ENCODE measurements at places on chromosomes 5 and 9.
A peak's percentile ranks its signal among the peaks of the same experiment; 100 is the strongest.

- DNase-seq = peak; percentile 80
Observed at GRCh38 chr9:98897745-98898144, 46.0 kb upstream of the COL15A1 start.

- DNase-seq = no peak
Observed at GRCh38 chr5:40572391-40572790, 107.3 kb upstream of the PTGER4 start.

GRCh38 chr9:97747201-97747965 lies 50.2 kb upstream of the XPA start:
- peak; percentile 91 for DNase-seq

DNA sequence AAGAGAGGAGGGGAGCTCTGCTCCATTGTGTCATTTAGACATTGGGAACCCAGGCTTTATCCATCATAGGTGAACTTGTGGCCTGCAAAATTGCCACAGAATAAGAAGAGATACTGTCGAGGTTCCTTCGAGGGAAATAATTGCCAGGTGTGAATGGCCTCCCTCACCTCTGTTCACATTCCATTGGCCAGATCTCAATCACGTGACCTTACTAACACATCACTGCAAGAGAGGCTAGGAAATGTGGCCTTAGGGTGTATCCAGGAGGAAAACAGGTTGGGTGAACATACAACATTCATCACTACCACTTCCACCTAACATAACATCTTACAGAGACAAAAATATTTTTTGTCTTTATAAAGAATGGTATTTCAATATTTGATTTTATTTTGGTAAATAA lies 182.1 kb downstream of the FBXL7 start:
- DNase-seq = no peak

DNA sequence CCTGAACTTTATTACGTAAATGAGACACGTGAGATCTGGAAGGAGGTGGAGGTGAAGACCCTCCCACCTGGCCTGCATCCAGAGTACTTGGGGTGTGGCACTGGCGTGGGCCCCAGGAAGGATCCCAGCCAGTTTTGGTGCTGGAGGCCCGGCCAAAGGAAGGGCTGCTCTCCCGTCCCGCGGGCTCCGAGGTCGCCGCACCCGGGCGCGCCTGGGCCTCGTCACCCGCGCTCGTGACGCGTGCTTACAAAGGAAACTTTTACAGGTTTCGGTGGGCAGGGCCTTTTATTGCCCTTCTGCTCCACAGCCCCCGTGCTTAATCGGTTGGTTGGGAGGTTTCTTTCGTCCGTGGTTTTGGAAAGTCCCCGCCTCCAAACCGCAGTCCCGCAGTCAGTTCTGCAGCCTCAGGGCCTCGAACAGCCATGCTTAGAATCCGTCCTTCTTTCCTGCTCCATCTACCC lies 29.2 kb downstream of the CDKN2A start:
- DNase-seq = peak; percentile 56

- DNase-seq = no peak
Observed at GRCh38 chr5:54109626-54110330, 200.6 kb downstream of the ARL15 start.

DNA sequence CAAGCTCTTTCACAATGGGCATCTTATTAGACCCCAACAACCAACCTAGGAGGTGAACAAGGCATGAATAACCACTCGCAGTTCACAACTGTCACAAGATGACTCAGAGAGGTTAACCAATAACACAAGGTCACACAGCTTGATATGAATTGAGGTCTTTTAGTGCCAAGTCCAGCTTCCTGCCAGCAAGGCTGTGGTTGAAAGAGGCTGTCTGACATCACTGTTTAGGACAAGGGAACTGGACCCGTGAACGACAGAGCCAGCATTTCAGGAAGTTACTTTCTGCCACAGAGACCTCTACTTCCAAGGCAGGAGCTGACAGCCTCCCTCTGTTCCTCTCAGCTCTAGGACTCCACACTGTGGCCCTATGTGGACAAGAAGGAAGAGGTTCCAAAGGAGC lies 53.4 kb upstream of the ALDH1B1 start:
- peak; percentile 38 for DNase-seq

GRCh38 chr9:110604171-110604601 lies 24.6 kb upstream of the SVEP1 start:
- no peak for DNase-seq

DNA sequence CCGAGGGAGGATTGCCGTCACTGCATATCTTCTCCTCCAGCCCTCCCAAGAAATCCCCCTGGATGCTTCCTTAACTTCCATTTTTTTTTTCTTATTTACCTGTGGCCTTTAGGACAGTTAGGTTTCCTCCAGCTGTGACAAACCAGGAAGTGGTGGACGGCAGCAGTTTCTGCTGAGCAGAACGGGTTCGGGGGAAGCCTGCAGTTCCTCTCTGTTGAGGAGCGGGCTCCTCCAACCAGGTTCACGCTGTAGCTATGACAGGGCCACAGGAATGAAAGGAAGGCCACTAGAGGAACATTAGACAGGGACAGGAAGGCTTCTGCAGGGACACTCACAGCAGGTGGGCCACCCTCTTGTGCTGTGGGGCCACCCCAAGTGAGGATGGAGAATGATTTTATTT lies 76.7 kb upstream of the SYK start:
- DNase-seq = no peak

DNA sequence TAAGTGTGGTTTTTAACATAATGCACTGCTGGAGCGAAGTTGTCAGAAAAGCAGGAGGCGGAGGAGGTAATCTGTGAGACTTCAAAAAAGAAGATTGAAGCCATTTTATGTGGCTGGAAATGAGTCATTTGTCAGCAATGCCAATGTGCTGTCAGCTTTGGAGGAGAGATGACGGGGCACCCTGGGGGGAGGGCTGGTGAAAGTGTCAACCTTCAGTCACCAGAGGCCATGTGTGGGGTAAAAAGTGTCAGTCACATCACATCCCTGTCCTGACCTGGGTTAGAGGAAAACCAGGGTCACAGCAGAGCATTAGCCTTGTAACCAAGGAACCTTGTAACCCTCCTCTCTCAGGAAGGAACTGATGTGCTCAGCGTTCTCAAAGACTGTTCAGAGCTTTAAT lies 59.1 kb downstream of the TLR4 start:
- DNase-seq = no peak

DNA sequence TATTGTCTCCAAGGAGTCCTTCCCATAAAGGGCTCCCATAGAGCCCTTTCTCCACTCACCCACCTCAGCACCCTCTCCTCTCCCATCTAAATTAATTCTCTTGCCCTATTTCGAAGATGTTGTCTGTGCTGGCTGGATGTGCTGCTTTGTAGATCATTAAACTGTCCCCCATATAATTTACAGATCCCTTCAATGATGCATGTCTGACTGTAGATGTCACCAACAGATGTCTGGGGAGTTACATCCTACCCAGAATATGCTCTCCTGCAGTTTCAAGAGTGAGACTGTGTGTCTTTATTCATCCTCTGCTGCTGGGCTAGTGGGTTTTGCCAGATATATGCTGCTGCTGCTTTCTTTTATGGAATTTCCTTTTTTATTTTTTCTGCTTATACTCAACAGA lies 351.2 kb downstream of the MLLT3 start:
- DNase-seq = no peak

- peak; percentile 78 for DNase-seq
Observed at GRCh38 chr5:56681346-56681745, 134.0 kb upstream of the MAP3K1 start.

Data from amniotic epithelial cell (primary cell).